ENCODE measurements at places on chromosomes 11 and 22.

GRCh38 chr22:40070701-40071100 lies 75.9 kb downstream of the FAM83F start:
- DNase-seq: no peak

DNA sequence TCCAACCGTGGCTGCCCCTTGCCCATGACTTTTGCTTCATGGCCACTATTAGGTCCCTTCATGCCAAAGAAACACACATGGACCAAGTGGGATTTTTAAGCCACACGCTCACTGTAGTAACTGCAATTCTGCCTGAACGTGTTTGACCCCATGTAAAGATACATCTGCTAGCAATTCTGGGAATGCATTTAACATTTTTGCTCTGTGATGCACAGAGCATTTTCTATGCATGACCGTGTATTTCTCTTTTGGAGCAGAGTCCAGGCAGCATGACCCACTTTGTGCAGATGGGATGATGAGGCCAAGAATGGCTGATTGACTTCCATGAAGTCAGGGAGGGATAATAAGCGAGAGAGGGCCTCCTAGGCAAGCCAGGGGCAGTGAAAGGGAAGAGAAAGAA lies 108.5 kb downstream of the TP53I11 start:
- no peak for DNase-seq

GRCh38 chr11:69818231-69818602 lies 999 bp downstream of the FGF3 start:
- no peak for DNase-seq

DNA sequence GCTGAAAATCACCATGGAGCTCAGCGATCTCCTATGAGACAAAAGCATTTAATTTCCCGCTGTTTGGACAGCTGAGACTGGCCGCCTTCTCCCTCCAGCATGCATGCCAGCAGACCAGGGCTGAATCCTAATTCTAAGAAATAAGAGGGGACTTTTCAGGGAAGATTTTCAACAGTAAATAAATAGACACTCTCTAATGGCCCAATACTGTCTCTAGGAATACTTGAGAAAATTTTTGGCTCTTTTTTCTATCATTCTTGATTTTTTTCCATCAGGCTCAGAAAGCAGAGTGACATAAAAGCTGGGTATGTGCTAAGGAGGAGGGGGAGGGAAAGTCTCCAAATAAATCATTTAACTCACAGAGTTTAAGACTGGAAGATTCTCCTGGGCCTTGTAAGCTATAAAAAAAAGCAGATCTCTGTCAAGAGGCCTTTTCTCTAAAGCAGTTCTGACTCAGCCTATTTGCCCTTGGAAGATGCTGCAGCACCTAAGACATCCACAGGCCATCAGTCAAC lies 17.6 kb upstream of the SPON1 start:
- DNase-seq: no peak

- DNase-seq: no peak
These were observed 54.1 kb upstream of the ARHGAP20 start for GRCh38 chr11:110766316-110766715.

- no peak for DNase-seq
These were observed 314.4 kb downstream of the AASDHPPT start for GRCh38 chr11:106391771-106392420.

DNA sequence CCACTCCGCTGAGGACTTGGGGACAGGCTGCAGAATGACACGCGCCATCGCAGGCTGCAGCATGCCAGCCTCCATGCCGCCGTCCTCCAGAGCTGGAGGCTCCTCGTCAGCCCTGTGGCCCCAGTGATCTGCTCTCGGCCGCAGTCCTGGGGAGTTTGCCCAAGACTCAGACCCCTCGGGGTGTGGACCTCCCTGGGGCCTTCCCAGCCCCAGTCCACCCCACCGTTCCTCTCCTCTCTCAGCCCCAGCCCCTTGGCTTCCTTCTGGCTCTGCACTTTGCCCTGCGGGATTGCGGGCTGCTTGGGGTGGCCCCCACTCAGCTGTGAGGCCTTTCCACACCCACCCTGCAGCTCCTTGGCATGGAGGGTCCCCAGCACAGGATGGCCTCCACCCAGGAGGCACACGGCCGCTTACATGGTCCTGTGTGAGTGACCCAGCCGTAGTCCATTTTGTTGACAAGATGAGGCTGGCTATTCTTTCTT lies 414.9 kb downstream of the TBC1D22A start:
- no peak for DNase-seq

DNA sequence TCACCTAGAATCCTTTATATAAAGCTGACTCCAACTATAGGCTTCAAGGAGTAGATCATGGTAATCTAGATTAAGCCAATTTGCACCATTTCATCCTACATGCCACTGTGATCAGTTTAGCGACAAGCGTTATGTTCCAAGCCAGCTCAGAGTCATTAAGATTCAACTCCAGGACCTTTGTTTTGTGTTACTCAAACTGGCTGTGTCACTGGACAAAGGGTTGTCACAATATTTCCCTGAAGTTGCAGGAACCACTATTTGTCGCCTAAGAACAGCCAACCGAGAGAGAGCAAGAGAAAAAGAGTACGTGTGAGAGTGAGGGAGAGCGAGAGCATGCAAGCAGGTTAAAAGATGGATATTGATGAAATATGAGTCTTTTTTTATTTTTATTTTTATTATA lies 104.8 kb downstream of the USP35 start:
- DNase-seq: no peak

GRCh38 chr11:99240192-99241030 lies 219.7 kb downstream of the CNTN5 start:
- DNase-seq: no peak

DNA sequence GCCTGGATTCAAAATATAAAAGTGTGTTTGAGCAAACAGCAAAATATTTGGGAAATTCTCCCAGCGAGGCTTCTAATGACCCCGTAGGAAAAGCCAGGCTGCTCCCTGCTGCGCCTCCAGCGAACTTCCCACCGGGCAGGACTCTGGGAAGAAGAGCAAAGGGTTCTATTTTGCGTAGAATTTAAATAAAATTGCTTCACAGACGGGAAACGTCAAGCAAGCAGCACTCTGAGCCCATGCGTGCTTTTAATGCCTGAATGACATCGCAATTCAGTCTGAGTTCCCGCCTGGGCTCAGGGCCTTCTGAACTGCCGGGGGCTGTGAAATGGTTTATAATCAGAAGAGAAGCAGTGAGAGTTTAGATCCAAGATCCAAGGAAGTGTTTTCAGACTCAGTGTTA lies 775.1 kb downstream of the BRD1 start:
- DNase-seq: no peak

GRCh38 chr22:46827781-46828180 lies 65.3 kb downstream of the TBC1D22A start:
- no peak for DNase-seq

DNA sequence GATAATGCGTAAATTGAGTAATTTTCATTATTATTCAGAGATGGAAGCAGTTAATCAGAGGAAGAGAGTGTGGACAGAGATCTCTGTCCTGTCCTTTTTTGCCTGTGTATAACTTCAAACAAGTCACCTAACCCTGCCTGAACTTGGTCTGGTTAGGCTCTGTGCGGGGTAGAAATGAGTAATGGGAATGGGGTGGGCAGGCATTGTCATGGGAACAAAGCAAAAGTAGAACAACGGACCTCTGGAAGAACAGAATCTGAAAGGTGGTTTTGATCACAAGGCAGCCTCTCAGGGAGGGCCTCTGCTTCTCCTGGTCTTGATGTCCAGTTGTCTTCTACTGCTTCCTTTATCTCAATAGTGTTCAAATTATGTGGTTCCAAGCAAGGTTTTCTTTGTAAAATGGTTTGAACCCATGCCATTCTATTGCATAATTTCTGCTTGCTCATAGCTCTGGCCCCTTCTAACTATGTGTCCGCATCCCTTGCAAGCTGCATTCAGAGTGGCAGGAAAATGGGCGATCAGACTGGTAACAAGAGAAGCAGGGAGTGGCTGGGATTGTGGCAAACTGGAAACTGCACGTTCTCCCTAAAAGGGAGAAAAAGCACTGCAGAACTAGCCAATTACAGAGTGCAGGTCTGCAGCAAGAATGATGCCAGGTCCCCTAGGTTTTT lies 76.1 kb downstream of the PRR5L start:
- DNase-seq: no peak

GRCh38 chr22:39662686-39663052 lies 92.1 kb downstream of the CACNA1I start:
- no peak for DNase-seq

GRCh38 chr11:65382804-65383368 lies 440 bp upstream of the SLC25A45 start:
- no peak for DNase-seq

GRCh38 chr11:75029836-75030631 lies 41.3 kb downstream of the NEU3 start:
- DNase-seq: no peak

DNA sequence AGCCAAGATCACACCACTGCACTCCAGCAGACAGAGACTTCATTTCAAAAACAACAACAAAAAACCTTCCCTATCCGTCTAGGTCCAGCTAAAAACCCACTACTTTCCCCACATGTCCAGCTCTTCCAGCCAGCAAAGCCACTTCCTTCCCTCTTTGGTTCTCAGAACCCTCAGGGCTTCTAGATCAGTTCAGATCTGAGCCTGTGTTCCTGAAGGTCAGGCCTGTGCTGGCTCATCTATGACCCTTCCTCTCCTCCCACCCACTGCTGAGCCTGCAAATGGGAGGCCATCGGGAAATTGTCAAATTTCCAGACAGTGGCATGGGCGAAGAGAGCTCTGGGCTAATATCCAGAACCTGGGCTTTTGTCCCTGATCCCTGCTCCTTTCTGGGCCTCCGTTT lies 37.8 kb downstream of the SLCO2B1 start:
- no peak for DNase-seq

DNA sequence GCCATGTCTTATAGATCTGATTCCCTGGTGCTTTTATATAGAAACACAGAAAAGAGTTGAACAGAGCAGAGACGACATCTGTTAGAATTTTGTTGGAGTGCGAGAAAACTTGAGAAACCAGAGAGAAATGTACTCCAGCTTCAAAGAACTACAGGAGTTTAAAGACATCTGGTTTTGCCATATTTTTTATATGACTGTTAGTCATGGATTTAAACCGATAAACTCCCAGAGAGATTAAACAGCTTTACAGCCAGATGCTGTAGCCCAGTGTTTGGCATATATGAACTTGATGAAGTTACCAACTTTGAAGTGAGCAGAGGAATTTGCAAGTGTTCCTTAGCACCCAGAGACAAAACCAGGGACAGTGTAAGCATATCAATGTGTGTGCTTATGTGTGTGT lies 1083.1 kb downstream of the LRRC4C start:
- no peak for DNase-seq

Data from stimulated activated CD4-positive, alpha-beta T cell treated with anti-CD3 and anti-CD28 coated beads, Interleukin-1b, Interleukin-23, amount 100 ng/mL, for 1 hour (primary cell).